ENCODE measurements at places on chromosomes 7 and 10.

- no peak for DNase-seq
Measured at GRCh38 chr10:83961620-83962019, 177.7 kb upstream of the GHITM start.

- DNase-seq = no peak
Measured at GRCh38 chr7:3021825-3022224, 21.8 kb downstream of the CARD11 start.

GRCh38 chr10:132762267-132762666, 23.7 kb downstream of the NKX6-2 start:
- no peak for DNase-seq

DNA sequence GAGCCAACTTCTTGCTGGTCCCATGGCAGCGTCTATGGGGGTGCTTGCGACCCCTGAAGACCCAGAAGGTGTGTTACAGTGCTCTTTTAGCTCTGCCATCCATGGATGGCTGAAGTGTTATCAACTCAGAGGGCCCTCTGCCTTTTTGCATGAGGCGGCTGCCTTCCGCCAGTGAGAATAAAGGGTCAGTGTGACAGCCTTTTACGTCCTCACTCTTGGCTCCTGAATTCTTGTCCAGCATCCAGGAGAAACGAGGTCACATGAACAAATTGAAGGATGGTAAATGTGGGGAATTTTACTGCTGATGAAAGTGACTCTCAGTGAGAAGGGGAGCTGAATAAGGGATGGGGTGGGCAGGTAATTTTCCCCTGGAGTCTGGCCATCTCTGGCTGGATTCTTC, 24.1 kb downstream of the SSMEM1 start:
- DNase-seq = no peak

- DNase-seq = no peak
Measured at GRCh38 chr10:102782673-102783551, 39.2 kb downstream of the WBP1L start.

DNA sequence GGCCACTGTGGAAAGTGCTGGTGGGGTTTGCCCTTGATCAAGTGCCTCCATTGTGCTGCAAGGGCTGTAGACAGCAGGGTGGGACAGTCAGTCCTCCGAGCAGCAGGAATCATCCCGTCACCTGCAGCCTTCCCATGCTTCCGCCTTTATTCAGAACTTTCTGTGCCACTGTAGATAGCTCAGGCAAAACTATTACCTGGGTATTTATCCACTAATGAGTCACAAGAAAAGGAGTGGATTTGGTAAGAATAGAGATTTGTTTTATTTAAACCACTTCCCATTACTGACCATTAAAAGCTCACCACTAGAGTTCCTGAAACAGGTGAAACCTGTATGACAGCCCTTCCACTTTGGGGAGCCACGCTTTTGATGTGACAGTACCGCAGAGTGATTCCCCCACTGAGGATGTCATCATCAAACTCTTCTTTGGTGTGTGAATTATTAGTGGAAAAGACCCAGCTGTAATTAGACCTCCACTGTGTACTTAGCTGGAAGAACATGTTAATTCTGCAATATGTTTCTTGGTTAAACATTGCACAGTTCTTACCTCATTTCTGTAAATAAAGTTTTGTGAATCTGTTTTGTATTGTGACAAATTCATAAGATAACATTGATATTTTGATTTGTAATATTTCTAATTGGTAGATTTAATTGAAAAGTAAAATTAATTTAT, 208.8 kb downstream of the MLLT10 start:
- no peak for DNase-seq

DNA sequence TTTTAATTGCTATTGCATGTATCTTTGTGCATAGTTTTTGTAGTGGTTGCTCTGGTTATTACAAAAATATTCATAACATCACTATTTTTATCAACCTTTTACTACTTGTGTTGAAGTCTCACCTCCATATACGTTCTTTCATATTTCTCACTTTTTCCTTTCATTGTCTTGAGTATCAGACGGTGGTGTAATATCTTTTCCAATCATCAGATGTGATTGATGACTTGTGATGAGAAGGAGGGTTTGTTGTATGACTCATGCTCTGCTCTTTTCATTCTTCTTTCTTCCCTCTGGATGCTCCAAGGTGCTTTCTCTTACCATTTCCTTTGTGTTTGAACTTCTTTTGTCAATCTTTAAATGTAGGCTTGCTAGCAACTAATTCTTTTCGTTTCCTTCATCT, 310.2 kb downstream of the TNS3 start:
- no peak for DNase-seq

- no peak for DNase-seq
Measured at GRCh38 chr7:154493594-154493993, 441.4 kb downstream of the DPP6 start.

- DNase-seq = no peak
Measured at GRCh38 chr7:143910473-143911248, 8.7 kb upstream of the TCAF1 start.
